ENCODE measurements at places on chromosomes 3 and 15.
A peak's percentile ranks its signal among the peaks of the same experiment; 100 is the strongest.

GRCh38 chr3:187640569-187641059 lies 29.6 kb downstream of the SST start:
- DNase-seq, result no peak

DNA sequence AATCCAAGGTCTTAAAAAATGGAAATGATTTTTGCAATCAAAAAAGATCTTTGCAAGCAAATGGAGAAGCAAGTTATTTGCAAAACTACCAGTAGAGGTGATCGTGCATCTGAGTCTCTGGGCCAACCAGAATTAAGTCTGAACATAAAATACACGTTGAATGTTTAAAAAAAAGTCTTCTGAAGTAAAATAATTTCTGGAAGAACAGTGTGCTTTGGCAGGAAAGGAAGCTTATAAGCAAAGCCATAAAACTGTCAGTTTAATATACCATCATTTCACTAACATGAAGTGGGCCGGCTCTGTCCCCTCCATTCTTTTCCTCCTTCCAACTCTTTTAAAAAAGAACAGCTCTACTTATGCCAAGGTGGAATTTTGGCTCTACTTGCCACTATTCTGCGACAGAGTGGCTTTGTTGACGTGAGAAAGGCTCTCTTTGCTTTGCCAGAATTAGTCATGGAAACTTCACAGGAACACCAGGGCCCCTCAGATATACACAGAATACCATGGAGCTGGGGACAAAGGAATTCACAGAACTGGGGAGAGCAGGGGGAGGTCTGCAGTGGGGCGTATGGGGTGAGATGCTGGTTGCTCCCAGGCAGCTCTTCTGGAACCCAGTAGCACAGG lies 29.8 kb downstream of the FSTL1 start:
- no peak for DNase-seq

DNA sequence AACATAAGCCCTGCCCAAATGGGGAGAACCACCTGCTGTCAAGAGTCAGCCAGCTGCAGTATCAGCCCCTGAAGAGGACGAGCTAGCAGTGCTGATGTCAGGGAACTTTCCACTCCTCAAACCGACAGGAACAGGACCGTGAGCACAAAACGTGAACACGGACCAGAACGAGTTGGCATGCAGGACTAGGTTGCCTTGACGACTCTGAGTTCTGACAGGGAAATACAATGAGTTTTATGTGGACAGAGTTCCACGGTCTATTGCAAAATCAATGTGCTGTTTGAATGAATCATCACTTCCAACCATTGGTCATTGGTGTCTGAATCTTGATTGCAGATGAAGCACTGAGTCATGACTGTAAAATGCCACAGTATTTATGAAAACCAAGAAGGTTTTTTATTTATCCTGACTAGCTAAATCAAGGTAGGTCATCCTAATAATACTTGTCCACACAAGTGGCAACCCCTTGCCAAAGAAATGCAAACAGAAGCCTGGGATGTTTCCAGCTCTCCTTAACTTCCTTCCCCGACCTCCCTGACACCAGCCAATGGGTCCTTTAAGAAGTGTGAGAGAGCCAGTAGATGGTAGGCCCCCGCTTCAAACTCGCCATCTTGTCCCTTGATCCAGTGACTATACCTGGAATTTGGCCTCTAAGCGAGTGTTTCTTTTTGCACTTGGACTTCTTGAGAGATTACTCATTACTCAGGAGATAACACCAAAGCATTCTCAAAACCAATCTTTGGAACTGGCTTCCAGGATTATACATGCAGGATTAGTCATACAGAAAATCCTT lies 119.6 kb downstream of the ASB7 start:
- DNase-seq, result no peak

GRCh38 chr3:136899622-136900158 lies 37.7 kb downstream of the NCK1 start:
- DNase-seq, result no peak

- no peak for DNase-seq
Observed at GRCh38 chr15:92904722-92905571, 4.8 kb downstream of the CHD2 start.

DNA sequence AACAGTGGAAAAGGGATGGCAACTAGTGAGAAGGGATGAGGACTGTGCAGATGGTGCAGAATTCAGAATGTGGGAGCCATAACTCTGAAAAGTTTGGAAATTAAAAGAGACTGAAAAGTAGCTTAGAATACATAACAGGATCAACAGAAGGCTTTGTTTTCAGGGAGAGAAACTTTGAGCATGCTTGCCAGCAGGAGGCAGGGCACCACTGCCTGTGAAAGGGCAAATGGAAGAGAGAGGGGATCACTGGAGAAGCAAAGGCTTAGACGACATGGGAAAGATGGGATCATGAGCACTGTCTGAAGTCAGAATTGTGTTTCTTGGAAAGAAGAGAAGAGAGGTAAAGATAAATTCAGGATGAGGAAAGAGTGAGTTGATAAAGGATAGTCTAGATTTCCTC lies 99.6 kb downstream of the ABI3BP start:
- DNase-seq, result no peak

DNA sequence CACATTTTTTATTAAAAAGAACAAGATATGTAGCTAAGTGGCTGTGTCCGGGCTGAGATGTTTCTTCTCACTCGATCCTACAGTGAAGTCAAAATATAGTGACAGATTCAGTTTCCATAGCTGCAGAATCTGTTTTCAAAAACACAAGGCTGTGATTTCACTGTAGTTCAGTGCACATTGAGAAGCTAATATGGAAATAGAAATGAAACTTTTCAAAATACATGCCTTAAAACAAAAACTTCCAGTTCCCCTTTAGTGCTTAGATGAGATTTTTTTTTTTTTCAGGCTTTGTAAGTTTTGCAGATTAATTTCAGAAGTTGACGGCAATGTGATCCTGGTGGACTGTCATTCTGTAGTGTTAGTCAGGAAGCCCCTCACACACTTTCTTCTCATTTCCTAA lies 23.8 kb upstream of the TRAK1 start:
- peak; percentile 41 for DNase-seq

GRCh38 chr15:39362821-39363561 lies 217.9 kb upstream of the THBS1 start:
- no peak for DNase-seq

GRCh38 chr3:155741603-155742002 lies 3.3 kb downstream of the PLCH1 start:
- DNase-seq, result no peak

- DNase-seq, result no peak
Observed at GRCh38 chr3:55165278-55165677, 237.4 kb upstream of the LRTM1 start.

DNA sequence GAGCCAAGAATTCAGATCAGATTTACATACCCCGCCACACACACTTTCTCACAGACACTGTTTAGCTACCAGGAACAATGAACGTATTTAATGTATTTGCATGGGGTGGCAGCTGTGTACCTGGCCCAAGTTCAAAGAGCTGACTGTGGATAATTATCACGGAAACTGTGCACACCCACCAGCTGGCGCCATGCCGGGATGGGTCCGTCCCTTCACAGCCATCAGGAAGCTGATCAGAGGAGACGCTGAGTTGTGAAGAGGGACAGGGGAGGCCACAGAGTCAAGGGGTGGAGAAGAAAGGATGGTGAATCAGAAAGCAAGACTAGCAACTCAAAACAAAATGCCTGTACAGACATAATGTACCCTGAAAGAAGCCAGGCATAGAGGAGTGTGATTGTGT lies 13.1 kb upstream of the PLA2G4D start:
- DNase-seq, result no peak

DNA sequence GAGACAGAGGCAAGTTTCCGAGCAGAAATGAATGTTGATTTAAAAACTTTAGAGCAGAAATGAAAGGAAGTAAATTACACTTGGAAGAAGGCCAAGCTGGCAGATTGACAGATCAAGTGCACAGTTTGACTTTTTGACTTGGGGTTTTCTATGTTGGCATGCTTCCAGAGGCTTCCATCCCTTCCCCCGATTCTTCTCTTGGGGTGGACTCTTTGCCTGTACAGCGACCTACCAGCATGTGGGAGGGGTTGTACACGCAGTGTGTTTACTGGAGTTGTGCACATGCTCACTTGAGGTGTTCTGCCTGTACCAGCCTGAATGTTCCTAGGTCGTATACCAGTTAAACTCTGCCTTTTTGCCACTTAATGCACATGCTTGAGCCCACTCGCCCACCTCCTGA lies 701.5 kb upstream of the GBE1 start:
- DNase-seq, result no peak

DNA sequence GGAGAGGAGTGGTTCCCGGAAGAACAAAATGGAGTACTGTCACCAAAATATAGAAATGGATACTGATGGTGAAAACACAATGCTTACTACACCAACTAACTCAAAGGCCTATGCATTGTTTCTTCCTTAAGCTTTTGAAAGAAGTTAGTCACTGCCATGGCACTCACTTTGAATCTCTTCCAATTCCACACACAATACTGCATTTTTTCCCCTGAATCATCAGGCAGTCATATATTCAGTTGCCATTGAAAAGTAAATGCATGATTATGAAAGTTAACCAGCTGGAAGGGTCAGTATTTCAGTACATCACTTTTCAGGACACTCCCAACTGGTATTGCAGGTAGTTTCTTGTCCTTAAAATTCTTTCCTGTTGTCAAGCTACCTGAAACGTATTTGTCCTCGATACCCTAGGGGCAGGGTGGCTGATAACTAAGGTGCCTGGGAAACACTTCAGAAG lies 9.0 kb upstream of the LRRFIP2 start:
- no peak for DNase-seq

DNA sequence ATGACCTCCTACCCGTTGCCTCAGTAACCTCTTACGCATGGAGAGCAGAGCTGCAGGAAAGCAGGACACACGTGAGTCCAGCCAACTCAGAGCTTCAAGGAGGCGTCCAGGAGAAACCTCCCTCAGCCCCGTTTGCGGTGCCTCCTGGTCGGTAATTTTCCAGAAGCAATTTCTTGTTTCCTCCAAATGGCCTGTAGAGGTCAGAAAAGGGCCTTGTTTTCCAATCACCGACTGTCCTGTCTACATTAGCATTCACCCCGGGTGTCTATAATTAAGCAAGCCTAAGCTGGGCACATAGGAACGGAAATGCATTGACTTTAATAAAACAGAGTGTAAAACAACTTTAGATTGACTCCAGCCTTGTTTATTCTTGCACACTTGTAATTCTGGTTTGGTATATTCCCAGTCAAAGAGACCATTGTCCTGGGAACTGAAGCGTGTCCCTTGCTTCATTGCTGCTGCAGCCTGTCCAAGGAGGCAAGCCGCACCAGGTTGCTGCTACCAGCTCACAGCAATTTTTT lies 836.2 kb downstream of the AGBL1 start:
- no peak for DNase-seq

DNA sequence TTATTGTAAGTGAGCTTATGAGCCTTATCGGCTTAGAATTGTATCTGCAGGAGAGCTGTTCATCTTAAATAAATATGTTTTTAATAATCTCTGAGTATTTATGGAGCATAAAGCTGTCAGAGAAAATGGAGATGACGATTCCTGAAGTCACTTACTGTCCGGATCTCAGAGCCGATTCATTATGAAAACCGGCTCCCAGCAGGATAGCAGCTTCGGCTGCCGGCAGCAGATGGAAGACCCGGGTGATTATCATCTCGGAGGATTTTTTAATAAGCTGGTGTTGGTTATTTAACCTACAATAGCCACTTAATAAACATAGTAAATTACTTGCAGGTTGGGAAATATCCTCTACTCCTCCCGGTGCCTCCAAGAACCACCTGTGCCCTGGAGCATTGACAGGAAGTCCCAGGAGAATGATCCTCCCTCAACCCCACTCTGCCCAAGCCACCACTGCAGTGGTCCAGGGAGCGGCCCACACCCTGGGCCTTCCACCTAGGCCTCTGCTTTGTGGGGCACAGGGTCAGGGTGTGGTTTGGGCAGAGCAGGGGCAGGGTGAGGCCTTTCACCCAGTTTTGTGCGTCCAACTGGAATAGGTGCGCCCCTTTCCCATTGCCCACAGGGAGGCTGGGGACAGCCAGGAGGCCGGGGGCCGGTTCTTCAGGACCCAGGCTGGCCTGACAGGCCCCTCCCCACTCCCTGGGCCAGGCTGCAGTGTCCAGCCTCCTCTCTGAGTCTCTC lies 42.2 kb upstream of the PRR23E start:
- DNase-seq, result no peak

GRCh38 chr3:181292984-181293383 lies 303.4 kb upstream of the DNAJC19 start:
- DNase-seq, result no peak

DNA sequence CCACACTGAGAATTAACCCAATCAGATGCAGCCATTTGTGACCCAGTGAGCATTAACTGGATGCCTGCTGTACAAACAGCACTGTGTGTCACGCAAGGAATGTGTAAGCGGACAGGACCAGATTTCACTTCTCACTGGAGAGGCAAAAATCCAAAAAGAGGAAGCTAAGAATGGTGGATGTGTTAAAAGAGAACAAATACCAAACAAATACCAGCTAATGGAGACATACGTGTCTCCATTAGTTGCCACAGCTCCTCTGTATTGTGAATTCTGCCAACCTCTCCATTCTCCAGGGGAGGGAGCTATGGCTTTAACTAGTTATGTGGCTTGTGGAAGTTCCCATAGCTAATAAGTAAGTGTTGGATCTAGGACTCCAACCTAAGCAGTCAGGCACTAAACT lies 2.6 kb downstream of the LTF start:
- no peak for DNase-seq

DNA sequence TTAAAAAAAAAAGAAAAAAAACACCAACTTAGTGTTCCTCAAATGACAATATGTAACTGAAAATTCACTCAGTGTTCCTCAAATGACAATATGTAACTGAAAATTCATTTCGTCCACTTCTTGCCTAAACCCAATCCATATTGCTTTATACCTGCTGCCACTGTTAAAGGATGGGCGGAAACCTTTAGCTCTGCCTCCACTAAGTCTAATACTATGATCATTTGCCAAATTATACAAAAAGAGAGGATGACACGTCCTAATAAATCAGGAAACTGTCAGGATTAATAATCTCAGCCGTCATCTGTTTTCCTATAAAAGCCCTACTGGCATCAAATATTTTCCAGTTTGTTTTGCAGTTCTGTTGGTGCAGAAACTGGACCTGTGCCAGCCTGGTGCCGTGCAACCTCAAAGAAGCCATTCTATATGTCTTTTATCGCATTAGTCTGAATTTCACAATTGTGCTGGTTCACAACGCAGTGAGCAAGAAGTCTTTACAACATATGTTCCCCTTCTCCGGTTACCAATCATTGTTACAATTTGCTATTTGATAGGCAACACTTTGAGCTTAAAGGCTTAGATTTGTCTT lies 160.4 kb upstream of the KCNH8 start:
- no peak for DNase-seq

GRCh38 chr3:2898591-2899353 lies 211.4 kb downstream of the IL5RA start:
- DNase-seq, result no peak

All from GM12891 (cell line).